Testis (tissue), 5 donors: ENCODE measurements at places on chromosomes 11 and 22.

GRCh38 chr22:23121000-23121421 is 20.8 kb downstream of the RSPH14 start:
- DNase-seq: no peak

DNA sequence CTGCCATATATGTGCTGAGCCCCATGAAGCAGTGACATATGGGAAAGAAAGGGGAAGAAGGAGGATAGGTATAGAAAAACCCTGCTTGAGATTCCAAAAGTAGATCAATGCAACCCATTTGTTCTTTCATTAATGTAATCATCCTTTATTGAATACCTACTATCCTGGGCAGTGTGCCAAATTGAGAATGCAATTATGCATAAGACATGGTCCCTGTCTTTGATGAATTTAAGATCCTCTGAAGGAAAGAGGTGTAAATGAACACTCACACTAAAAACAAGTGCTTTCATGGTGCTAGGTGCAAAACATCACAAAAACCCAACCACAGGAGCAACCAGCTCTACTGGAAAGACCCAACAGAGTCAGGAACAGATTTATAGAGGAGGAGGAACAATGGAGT is 29.7 kb downstream of the FLI1 start:
- no peak for DNase-seq

GRCh38 chr11:69554849-69555248 is 73.4 kb downstream of the LINC01488 start:
- no peak for DNase-seq

GRCh38 chr11:64078284-64078683 is 42.6 kb downstream of the FLRT1 start:
- no peak for DNase-seq

GRCh38 chr11:78762105-78762504 is 187.4 kb upstream of the NARS2 start:
- no peak for DNase-seq

DNA sequence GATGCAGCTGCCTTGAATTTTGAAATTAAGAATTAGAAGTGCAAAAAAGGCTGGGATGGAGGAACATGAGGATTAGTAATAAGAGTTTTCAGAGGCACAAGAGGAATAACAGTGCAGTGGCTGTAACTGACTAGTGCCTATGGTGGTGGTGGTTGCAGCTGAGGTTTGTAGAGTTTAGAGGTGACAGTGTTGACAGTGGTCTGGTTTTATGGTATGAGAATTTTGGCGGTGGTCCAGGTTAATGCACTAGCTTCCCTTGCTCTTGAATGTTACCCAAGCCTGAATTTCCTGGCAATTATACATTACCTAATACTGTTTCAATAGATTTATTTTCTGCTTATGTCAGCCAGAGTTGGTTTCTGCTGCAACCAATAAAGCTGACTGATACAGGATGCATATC is 112.8 kb upstream of the C11orf87 start:
- no peak for DNase-seq

- no peak for DNase-seq
Observed at GRCh38 chr22:20089977-20090729, 10.1 kb downstream of the DGCR8 start.

- DNase-seq: no peak
Observed at GRCh38 chr11:125489166-125489565, 6.9 kb downstream of the FEZ1 start.

DNA sequence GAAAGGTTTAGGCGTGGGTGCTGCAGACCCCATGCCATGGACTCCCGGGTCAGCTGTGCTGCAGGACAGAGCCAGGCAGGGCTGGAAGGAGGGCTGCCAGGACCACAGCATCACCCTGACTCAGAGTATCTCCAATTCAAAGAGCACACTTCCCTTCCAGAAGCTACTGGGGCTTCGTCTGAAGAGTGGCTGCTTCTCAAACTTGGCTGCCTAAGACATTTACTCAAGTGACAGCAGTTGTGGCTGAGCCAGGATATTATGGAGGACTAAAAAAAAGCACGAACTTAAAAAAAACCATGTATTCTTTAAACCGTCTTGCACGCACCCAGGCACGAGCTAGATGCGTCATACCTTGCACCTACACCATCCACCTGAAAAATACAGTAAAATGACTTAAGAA is 13.0 kb upstream of the BID start:
- DNase-seq: no peak

- no peak for DNase-seq
Observed at GRCh38 chr11:77661670-77662069, 24.1 kb upstream of the CLNS1A start.

GRCh38 chr11:27429761-27430393 is 42.7 kb downstream of the LGR4 start:
- DNase-seq: no peak

DNA sequence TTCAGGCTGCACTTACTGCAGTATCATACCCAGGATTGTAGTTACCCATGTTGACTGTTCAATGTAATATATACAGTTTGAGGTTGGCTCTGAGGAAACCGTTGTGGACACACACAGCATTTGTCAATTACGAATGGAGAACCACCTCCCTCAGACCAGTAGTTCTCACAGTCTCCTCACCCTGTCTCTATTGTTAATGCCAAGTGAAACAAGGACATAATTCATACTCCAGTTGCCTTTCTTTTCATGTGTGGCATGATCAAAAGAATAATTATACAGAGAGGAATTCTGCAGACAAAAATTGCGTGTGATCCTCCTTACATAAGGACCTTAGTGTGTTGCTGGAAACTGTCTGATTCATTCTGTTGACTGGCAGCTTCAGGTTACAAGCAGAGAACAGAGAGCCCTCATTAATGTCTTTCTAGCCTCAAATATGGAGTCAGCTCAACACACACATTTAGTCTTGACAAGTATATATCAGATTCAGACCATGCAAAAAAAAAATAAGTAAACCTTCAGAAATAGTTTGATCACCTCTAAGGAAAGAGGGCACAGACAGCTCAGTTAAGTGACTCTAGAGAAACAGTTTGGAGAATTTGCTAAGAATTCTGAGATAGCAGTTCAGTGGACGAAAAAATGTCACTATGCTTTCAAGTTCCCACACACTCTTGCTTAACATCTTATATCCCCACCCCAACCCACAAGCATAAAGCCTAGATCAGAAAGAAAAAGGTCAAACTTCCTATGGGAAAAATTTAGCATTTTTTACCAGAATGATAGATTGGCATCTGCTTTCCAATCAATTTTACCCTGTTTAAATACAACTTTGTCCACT is 96.1 kb downstream of the MAML2 start:
- no peak for DNase-seq

DNA sequence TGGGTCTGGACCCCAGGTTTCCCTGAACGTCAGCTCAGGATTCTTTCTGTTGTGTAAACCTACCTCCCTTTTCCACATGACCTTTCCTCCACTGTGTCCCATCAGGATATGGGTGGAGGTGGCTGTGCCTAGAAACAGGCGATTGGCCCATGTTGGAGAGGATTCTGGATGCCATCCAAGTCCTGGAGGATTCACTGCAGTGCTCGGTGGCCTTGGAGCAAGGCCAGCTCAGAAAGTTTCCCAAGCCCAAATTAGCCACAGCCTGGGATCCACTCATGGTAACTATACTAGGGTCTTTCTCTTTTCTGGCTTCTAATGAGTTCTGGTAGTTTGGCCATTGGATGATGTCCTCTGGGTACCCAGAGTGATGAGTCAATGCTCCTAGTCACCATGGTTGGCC is 141.6 kb downstream of the SNX19 start:
- DNase-seq: no peak

DNA sequence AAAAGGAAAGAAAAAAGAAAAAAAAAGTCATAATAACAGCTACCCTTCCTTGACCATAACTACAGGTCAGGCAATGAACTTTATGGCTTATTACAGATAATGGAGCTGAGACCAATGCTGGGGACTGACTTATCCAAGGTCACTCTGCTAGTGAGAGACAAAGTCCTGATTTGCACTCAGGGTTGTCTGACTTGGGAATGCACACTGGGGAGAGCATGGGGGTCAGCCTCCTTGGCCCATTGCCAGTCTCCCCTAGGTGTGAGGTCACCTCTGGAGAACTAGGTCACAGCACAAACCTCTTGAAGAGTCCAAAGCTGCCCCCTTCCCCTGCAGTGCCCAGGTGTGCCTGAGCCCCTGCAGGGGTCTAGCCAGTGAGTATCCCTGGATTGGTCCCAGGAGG is 5.3 kb upstream of the CDC42EP1 start:
- no peak for DNase-seq

- DNase-seq: no peak
Observed at GRCh38 chr11:55401011-55401410, 33.2 kb downstream of the OR4A15 start.

GRCh38 chr11:40513281-40513680 is 946.2 kb downstream of the LRRC4C start:
- DNase-seq: no peak
